Fibroblast of gingiva (primary cell): ENCODE measurements at places on chromosomes 6 and 20.

DNA sequence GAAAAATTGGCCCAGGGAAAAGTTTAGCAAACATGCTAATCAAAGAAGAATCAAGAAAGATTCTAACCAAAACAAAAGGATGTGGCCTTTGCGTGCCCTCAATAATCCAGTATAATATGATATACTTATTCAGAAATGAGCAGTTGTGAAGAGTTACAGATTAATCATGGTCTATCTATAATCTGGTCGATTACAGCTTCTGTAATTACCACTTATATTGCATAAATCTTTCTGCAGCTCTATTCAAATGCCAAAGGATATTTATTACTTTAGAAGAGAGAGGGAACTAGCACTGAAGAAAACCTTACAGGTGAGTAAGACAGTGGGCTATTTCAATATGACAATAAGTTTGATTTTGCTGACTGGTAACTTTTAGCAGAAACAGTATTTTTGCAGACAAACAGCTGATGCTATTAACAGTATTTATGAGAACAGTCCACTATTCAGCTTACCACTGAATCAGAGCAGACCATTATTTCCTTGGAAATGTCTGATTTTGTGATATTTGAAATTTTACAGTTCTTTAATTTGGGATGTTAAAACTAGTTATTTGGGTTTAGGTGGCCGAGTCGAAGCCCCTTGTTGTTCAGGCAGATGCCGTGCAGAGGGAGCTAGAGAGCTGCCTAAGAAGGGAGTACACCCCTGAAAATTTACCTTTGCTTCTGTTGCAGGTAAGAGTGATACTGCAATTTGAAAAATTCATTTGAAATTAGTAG is 92.2 kb downstream of the CEP57L1 start:
- peak; percentile 8 for DNase-seq

GRCh38 chr6:124319410-124319809 is 515.7 kb downstream of the NKAIN2 start:
- DNase-seq = no peak

DNA sequence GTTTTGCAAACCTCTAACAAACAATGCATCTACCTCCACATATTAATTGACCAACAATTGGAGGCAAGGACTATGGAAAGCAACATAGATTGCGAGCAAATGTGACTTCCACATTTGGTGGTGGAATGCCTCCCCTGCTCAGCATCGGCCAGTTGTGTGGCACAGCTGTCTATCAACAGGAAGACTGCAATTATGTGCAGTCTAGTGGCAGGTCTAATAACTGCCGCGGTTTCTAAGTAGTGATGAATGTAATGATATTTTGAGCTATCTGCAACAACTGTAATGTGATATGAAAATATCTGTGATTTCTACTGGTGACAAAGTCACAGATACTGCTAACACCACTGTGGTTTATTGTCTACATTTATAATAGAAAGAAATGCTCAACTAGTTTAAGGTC is 56.8 kb downstream of the NCR2 start:
- no peak for DNase-seq

GRCh38 chr6:127124680-127125079 is 6.2 kb downstream of the RSPO3 start:
- DNase-seq = no peak

- peak; percentile 83 for DNase-seq
Measured at GRCh38 chr20:34825530-34826362, at the start of gene NCOA6. Gene NCOA6, minus strand, starts transcription at chr20:34825651. Its CDS starts 43,296 bp downstream, at chr20:34782355.

GRCh38 chr20:59392736-59393135 is 92.3 kb downstream of the EDN3 start:
- no peak for DNase-seq

- no peak for DNase-seq
Measured at GRCh38 chr20:46826343-46826984, 68.2 kb upstream of the EYA2 start.

DNA sequence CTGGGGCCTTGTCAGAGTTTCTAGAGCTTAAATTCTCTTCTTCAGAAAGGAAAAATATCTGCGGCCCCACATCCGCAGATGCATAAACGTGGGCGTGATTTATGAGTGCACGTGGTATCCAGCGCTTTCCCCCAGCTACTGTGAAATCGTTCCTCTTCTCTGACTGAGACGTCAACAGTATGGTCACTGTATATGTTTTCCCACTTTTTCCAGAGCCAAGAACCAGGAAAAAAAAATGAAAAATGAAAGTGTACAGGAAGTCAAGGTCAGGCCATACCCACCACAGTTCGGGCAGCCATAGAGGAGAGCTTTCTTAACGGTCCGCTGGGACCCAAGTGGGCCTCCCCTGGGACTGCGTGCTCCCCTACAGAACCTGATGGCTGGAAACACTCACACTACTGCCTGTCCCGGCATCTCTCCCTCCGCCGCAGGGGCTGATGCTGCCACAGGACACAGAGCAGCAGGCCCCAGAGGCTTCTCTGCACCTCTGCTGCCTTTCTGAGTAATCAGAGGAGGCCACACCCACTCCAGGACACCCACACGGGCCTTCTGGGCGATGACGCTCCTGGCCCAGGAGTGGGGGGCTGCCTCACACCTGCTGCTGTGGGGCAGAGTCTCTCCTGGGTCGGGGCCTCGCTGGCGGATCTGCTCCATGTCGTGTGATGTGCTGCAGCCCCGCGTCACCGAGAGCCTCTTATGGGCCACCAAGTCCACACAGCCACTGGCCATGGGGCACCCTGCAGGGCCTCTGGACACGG is 16.4 kb upstream of the STX16 start:
- DNase-seq = no peak

DNA sequence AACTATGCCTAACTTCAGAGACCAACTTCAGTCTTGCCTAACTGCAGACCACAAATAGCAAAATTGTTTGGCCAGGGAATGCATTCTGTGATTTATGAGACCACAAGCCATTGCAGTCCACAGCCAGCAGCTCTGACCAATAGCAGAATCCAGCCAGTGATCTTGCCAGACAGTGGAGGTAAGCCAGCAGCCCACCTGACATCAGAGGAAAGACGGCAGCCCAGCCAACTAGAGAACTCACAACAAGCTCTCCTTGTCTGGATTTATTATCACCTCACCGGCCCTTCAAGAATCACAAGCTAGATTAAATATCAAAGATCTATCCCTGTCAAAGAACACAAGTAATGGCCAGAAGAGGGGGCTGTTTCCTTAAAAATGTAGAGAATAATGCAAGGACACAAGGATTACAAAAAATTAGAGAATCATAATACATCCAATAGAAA is 66.5 kb upstream of the SLC35F1 start:
- no peak for DNase-seq

DNA sequence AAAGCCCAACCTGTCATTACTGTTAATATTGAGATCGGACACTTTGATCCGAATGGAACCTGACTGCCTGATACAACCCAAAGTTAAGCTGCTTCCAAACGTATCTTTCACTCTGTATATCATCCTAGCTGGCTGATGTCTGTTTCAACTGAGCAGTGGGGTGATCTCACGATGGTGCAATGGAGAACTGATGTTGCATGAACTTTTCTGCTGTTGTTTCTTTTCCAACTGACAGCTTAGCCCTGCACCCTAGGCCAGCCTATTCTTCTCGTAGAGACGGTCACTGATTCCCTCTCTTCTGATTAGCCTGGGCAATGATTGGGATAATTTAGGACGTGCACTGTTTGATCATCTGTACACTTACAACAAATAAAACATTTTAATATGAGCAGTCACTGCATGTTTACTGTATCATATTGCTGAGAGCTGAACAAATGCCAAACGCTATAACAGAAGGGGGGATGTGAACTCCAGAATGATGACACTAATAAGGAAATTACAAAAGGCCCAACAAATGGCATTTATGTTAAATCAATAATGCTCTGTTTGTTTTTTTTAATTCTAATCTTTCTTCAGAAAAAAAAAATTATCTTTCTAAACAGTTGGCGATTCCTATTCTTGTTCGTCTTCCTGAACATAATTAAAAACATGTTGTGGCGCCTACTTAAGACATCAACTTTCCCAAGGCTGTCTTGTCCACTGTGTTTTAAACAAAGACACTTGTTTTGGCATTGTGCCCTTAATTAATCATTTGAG is 184.8 kb downstream of the ZNF217 start:
- DNase-seq = peak; percentile 32

DNA sequence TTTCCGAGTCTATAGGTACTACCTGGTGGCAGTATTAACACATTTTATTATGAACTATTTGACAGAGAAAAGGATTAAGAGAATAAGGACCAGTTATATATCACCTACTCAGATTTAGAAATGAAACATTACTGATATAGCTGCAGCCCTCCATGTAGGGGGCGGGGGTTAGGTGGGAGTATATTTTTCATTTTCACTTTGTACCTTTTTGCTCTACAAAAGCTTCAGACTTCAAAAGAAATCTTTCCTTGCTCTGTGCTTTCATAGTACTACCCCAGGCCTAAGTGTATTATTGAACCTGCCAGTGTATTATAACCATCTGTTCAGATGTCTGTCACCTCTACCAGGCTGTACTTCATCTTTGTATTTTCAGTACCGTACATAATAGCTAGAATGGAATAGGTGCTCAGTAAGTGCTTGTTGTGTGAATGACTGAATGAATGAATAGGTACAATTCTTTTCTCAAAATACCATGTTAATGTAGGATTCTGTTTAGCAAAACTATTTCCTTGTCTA is 43.0 kb downstream of the CDKAL1 start:
- DNase-seq = no peak

DNA sequence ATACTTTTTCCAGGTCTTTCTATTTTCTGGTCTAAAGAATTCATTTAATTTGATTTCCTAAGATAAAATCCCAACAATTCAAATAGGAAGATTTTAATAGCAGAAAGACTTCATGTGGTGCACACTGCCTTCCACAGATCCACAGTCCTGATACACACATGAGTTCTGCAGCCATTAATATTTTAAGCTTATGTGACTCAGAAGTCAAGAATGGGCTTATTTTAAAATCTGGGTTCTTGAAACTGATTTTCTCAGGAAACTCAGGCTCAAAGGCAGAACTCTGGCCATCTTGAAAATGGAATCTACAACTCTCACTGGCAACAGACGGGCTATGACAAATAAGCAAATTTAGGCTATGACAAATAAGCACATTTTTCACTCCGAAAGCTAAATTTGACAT is 88.2 kb downstream of the COL12A1 start:
- no peak for DNase-seq

DNA sequence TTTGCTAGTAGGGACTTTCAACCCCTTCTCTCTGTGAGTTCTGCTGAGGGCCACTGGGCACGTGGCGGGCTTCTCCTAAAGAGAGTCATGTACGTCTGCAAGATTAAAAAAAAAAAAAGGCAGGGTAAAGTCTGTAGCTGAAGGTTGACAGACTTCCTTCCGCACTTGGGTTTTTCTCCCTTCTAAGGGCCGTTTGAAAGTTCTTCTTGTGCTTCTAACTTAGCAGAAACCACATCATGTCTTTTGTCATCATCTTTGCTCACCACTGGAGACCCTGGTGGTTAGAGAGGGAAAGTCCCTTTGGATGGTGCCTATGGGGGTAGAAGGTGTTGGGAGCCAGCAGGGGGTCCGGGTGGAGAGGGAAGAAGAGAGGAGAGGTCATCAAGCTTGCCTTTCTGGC is 31.4 kb downstream of the PRDM1 start:
- no peak for DNase-seq
